WERI-Rb-1 (cell line): ENCODE measurements at places on chromosomes 1 and 21.

DNA sequence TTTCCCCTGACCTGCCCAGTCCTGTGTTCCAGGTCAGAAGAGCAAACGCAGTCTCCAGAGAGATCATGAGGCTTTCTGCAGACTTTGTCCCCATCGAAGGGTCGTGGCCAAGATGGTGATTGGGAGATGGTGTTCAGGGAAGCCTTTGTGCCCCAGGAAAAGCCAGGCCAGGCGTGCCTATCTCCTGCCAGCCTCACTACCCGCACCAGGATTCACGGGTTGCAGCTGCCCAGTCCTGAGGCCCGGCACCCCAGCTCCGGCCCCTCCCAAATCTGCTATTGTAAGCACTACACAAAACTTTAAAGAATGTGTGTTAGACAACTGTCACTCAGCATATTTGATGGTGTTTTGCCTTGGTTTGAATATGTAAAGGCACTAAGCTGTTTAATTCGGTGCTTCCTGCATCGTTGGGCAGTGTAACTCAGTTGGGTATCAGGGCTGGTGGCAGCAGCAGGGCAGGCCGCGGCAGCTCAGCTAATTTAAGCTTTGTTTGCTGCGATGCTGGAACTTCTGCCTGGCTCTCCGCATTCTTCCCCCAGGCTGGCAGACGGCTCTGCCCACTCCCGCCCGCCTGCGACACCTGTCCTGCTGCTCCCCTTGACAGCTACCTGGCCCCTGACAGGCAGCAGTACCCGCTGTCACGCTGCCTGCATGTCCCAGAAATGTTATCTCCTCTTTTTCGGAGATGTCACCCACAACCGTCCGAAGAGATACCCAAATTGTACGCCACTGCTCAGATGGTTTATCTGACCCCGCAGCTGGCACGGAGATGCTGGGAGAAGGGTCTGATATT lies 209.0 kb upstream of the VAMP3 start:
- no peak for DNase-seq

GRCh38 chr1:246043556-246043955 lies 463.5 kb downstream of the SMYD3 start:
- no peak for DNase-seq

GRCh38 chr1:220827445-220828178 lies 40.9 kb downstream of the MTARC1 start:
- DNase-seq = no peak

DNA sequence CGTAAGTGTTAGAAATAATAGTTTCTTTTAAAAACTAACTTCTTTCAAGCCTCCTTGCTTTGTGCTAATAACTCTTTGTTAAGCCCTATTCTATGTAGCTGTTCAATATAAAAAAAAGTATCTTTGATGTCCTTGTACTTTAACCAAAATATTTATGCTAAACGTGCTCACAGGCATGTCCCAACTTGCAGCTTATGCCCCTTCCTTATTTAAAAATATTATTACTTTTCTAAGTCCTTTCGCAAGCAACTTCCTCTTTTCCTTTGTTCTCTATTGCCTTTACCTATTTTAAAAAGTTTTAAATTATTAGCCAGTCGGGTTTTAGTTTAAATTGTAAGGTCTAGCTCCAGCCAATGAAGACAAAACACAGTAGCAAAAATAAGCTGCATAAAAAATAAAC lies 43.4 kb upstream of the NBPF3 start:
- DNase-seq = no peak

GRCh38 chr21:27346041-27346448 lies 379.2 kb upstream of the ADAMTS5 start:
- DNase-seq = no peak

DNA sequence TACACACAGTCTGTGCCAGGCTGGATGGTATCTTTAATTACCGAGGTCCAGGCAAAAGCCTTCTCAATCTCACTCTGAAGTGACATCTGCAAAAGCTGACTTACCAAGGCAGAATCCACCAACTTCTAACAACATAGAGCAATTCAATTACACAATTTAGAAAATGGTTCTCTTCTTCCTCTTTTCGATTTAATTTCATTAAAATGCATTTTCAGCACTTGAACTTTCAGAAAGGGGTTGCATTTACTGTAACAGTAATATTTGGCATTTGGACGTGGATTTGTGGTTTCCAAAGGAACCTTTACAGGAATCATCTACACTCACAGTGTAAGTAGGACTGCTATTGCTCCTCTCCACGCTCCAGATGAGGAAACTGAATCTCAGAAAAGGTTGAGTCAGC lies 53.3 kb downstream of the ERO1B start:
- DNase-seq = no peak

GRCh38 chr1:64701886-64702285 lies 43.0 kb upstream of the RAVER2 start:
- DNase-seq = no peak

DNA sequence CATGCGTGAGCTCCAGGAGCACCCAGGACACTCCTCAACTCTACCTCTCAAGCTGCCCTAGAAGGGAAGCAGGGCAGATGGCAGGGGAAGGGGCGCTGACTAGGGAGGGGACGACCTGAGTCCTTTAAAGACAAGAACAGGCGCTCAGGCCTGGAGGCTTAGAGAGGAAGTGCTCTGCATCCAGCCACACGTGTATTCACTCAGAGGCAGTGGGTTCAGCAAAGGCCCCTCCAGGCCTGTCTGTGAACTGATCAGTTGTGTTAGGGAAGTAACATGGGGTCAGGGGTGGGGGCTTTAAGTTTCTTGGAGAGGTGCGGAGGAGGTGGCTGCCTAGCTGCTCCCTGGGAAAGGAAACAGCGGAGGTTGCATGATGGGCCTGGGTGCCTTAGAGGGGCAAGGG lies 37.1 kb upstream of the ARF1 start:
- no peak for DNase-seq

DNA sequence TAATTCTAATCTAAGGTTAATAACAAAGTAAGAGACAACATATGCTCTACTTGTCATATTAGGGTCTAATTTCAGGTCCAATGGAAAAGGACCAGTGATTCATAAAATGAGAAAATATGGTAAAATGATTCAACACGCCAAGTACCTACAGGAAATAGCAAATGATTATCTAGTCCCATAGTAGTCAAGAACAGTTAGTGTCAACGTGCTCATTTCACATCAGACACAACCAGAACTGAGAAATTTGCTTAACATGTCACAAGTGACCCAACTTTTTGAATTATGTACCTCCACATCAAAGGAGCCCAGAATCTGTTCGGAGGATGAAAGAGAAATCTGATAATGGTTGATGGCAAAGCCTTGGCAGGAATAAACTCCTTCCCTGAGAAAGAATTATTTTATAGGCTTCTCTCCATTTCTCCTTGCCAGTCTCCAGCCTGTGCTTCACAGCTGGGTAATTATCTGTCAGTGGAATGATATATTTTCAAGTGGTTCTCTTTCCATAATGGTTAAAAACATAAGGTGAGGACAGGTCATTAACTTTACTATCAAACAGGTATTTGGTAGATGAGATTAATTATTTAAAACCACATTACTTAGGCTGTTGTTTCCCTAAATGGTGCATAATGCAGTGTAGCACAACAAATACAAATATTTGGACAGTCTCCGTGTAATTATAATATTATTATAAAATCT lies 83.2 kb downstream of the APP start:
- DNase-seq = no peak

DNA sequence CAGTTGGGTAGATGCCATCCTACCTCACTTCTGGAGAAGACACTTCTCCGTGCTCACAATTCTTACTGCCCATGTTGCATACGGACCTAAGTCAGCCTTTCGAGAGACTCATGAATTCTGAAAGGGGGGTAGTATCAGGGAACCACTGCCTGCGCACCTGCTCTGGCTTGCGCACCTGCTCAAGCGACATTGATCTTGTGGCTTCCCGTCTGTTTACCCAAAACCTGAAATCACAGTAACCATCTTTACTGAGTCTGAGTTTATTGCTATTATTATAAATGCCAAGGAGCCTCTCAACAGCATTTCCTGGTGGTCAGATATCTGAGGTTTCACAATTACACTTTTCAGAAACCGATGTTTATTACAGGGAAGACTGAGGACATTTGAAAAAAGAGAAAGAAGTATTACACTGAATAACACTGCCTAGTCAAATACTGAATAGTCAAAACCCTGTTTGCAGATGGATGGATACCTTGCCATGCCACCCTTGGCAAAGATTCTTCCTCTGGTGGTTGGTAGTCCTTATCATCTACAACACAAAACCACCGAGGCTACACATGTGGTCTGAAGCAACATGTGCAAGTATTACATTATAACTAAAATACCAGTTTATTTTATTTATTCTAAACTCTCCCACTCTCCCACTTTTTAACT lies 208.7 kb downstream of the SIPA1L2 start:
- no peak for DNase-seq

- DNase-seq = no peak
Measured at GRCh38 chr1:219757890-219758289, 145.0 kb upstream of the ZC3H11B start.

DNA sequence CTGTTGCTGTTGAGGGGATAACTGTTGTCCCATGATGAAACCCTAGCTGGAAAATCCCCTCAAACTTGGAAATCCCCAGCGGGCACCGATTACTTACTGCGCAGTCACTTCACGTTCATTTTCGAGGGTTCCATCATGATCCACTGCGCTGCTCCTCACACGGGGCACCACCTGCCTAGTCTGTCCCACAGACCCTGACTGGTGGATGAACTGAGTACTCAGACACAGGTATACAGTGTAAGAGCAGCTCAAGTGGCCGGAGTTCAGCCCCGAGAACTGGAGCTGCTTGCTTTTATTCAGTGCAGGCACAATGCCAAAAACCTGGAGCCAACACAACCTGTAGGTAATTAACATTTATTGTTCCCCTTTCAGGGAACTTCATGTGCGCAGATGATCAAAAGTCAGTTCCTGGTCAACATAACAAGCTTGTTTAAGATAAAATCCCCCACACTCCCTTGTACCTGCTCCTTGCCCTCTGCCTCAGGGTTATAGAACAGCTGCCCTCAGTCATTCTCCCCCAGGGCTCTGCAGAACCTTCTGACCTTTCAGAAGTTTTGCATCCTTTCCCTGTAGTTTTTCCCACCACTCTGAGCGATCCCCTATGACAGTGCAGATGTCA lies 46.5 kb upstream of the PRELP start:
- peak; percentile 17 for DNase-seq

GRCh38 chr21:42081931-42082381 lies 10.8 kb downstream of the UMODL1 start:
- DNase-seq = no peak

DNA sequence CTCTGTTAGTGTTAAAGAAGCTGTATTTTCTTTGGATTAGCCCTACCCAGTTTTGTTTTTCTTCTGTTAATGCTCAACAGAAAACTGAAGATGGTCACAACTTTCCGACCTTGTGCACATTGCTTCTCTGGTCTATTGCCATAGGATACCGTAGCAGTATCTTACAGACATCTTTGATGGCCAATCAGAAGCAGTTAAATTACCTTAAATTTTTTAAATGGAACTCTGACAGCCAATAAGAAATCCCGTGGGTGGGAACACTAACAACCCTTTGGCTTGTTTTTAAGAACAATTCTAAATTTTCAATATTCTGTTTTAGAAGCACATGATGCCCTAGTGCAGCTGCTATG lies 17.2 kb downstream of the NFYC start:
- no peak for DNase-seq

GRCh38 chr21:28333578-28334075 lies 659.0 kb downstream of the LTN1 start:
- no peak for DNase-seq

GRCh38 chr1:205472737-205473441 lies 17.0 kb upstream of the BLACAT1 start:
- peak; percentile 78 for DNase-seq

GRCh38 chr1:240091614-240092300 lies at the start of gene FMN2:
TSS of gene FMN2 (plus strand) at chr1:240091883. CDS start at chr1:240092110, 227 bp downstream.
- peak; percentile 94 for DNase-seq

DNA sequence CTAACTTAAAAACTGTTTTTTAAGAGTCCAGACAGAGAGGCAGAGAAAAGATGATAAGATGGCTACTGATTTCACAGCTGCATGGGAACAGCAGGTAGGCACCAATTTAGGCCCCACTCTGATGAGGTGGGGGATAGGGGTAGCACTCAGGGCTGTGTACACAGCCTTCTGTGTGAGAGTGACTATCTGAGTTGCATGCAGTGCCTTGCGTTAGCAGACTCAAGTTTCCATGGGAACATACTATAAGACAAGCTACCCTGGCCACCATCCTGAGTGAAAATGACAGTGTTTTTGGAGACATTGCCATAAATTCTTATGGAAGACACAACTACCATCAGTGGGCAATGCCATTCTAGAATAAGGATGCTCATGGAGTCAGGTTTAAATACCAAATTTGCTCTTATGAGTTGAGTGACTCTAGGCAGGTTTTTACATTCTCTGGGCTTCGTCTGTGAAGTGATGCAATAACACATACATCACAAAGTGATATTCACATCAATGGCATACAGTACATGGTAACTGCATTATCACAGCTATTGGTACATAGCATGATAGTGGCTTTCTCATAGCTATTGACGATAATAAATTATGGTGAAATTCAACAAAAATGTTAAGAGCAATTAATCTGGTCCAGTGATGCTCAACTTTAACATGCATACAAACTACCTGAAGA lies 30.5 kb downstream of the SLC9C2 start:
- no peak for DNase-seq

DNA sequence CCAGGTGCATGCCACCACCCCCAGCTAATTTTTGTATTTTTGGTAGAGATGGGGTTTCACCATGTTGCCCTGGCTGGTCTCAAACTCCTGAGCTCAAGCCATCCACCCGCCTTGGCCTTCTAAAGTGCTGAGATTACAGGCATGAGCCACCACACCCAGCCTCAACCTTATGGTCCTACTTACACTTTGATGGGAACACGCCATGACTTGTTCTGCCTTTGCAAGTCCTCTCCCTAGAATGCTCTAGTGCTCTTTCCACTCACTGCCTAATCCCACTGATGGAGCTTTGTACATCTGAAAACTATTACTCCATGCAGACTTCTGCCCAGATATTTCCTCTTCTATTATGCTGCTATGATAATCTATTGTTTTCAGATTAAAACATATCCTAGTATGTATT lies 174.3 kb downstream of the DAB1 start:
- DNase-seq = peak; percentile 23

DNA sequence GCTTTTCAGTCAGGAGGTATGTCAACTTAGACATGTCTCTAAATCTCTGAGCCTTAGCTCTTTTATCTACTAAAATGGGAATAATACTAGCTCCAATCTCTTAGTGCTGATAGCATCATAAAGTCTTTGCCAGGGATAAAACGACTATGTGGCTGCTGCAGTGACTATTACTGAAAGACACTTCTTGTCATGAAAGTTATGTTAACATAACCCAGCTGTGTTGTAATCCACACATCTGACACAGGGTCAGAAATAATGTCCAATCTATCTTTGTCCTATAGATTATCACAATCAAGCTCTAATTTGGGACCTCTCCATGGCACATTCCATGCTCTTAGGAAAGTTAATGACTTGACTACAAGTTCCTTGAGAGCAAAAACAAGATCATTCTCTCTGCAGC lies 62.8 kb downstream of the JAK1 start:
- DNase-seq = no peak

- DNase-seq = no peak
Measured at GRCh38 chr1:56068908-56069307, 510.5 kb downstream of the PLPP3 start.

- no peak for DNase-seq
Measured at GRCh38 chr1:228508840-228509415, 21.7 kb downstream of the RNF187 start.

- no peak for DNase-seq
Measured at GRCh38 chr1:101312147-101312546, 75.3 kb downstream of the S1PR1 start.
